ENCODE measurements at places on chromosomes 12 and 14.

GRCh38 chr14:105326891-105327694 lies 12.5 kb downstream of the PACS2 start:
- no peak for DNase-seq

- DNase-seq, result no peak
Measured at GRCh38 chr14:72947366-72948160, 21.3 kb downstream of the DCAF4 start.

- DNase-seq, result peak; percentile 29
Measured at GRCh38 chr12:7162691-7163114, 26.8 kb upstream of the PEX5 start.

- no peak for DNase-seq
Measured at GRCh38 chr14:33799705-33800570, 150.9 kb downstream of the EGLN3 start.

GRCh38 chr12:13268581-13268980 lies 72.1 kb downstream of the EMP1 start:
- DNase-seq, result no peak

GRCh38 chr12:113364698-113365097 lies 6.3 kb downstream of the PLBD2 start:
- no peak for DNase-seq

- DNase-seq, result no peak
Measured at GRCh38 chr12:62575036-62575435, 108.4 kb downstream of the MON2 start.

DNA sequence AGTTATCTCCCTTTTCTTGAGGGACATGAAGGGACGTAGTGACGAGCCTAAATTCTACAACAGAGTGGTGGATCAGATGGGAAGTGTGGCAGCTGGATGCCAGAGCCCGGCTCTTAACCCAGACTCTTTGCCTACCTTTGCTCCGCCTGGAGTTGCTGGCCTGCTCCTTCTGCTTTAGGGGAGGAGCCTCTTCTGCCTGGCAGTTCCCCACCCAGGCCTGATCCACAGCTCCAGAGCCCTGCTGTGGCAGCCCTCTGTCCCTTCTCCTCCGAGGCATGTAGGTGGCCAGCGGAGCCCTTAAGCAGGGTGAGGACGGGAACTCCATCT lies 2.3 kb upstream of the PRPH start:
- no peak for DNase-seq

- DNase-seq, result no peak
Measured at GRCh38 chr14:55107766-55108554, 21.1 kb upstream of the LGALS3 start.
